B cell (primary cell): ENCODE measurements at places on chromosomes 5 and 9.
A peak's percentile ranks its signal among the peaks of the same experiment; 100 is the strongest.

DNA sequence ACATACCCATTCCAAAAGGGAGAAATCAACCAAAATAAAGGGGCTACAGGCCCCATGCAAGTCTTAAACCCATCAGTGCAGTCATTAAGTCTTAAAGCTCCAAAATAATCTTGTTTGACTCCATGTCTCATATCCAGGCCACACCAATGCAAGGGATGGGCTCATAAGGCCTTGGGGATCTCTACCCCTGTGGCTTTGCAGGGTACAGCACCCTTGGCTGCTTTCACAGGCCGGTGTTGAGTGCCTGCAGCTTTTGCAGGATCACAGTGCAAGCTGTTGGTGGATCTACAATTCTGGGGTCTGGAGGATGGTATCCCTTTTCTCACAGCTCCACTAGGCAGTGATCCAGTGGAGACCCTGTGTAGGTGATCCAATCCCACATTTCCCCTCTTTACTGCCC lies 5.0 kb upstream of the SPINK14 start:
- H3K4me1 ChIP-seq: no peaks in the 10 kb centered on the region
- DNase-seq: no peak
- no peak overlapping the region for H3K4me3 ChIP-seq
- no peak overlapping the region for H3K27ac ChIP-seq
- H3K27me3 ChIP-seq: no peaks in the 10 kb centered on the region

- no peaks in the 10 kb centered on the region for H3K36me3 ChIP-seq
- DNase-seq: no peak
- H3K27ac ChIP-seq: no peak overlapping the region
- H3K4me3 ChIP-seq: no peak overlapping the region
- no peaks in the 10 kb centered on the region for H3K4me1 ChIP-seq
Measured at GRCh38 chr9:70883056-70883455, 238.4 kb downstream of the TRPM3 start.

DNA sequence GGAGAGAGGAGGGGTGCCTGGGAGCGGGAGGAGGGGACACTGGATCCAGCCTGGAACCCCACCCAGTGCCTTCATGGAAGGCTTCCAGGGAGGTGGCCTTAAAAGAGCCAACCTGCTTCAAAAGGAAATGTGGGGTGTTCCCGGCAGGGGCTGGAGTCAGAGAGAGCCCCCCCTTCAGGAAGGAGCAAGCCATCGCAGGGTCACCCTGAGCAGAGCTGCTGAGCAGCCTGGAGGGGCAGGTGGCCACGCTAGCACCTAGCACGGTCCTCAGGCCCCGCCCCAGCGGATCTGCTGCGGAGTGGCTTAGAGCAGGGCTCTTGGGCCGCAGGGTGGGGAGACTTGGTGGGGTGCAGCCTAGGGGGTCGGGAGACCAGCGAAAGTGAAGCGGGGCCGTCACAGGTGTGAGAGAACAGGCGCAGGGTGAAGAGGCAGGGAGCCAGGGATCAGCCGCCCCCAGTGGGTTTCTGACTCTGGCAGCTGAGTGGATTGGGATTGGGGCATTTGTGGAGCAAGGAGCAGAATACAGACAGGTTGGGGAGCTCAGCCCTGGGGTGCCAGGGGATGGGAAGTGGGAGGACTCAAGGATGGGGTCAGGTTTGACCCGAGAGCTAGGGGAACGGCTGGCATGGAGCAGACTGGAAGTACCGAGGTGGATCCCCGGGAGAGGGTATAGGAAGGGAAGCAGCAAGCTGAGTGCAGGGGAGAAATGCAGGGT lies 1.5 kb downstream of the LCN2 start:
- H3K27me3 ChIP-seq: no peaks in the 10 kb centered on the region
- H3K36me3 ChIP-seq: no peaks in the 10 kb centered on the region
- DNase-seq: no peak
- H3K4me3 ChIP-seq: no peak overlapping the region
- H3K27ac ChIP-seq: no peak overlapping the region

- H3K27ac ChIP-seq: no peak overlapping the region
- DNase-seq: no peak
- H3K36me3 ChIP-seq: no peaks in the 10 kb centered on the region
- H3K4me3 ChIP-seq: no peak overlapping the region
- no peaks in the 10 kb centered on the region for H3K4me1 ChIP-seq
Measured at GRCh38 chr9:125690679-125691078, 16.3 kb downstream of the MAPKAP1 start.

DNA sequence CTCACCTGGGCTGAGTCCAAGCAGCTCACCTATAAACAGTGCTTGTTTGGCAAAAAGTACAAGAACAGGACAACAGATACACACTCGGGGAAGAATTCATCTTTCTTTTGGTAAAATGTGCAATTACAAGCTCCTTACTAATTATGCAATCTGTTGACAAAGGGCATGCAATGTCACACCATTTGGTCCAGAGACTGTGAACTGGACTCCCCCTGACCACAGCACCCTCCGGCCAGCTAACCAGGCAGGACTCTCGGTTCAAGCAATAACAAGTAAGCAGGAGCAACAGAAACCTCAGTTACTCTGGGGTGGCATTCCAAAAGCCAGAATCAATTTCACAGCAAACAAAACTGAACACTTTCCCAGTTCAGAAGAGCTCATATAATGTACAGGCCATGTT lies 113.8 kb downstream of the GNAQ start:
- no peaks in the 10 kb centered on the region for H3K27me3 ChIP-seq
- DNase-seq: no peak
- H3K4me3 ChIP-seq: no peak overlapping the region

DNA sequence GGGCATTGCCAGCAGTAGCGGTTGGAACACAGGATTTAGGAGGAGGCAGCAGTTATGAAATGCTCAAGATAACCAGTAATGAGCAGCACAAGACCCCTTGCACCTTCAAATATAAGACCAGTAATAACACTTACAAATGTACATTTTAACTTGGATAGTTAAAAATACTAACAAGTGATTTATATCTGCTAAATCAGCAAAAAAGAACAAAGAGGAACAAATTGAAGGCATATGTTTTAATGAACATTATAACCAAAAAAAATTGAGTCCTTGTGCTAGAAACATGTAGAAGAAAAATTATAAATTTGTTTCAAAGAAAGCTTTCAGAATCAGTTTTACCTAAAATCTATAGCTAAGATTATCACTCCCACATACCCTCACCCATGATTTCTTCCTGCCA lies 52.0 kb downstream of the ALDH7A1 start:
- H3K36me3 ChIP-seq: no peaks in the 10 kb centered on the region
- no peak overlapping the region for H3K4me3 ChIP-seq
- H3K27ac ChIP-seq: no peak overlapping the region
- DNase-seq: no peak
- no peaks in the 10 kb centered on the region for H3K4me1 ChIP-seq
- no peaks in the 10 kb centered on the region for H3K27me3 ChIP-seq

DNA sequence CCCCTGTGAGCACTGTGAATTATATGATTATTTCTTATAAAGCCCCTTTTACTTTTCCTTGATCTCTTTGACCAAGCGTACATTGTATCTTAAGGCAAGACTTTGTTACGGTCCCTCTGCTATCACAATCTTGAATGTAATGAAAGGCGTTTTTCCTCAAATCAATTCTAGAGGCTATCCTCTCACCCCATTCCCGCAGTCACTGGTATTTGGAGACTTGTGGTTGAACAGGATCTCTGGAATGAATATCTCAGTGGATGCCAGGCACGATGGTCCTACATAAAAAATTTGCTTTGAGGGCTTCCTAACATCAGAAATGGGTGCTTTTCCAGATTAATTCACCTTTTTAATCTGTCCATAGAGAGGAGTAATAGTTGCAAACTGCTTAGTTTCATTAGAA lies 151.4 kb upstream of the PAPPA start:
- H3K36me3 ChIP-seq: no peaks in the 10 kb centered on the region
- no peaks in the 10 kb centered on the region for H3K4me1 ChIP-seq
- no peak for DNase-seq
- H3K4me3 ChIP-seq: no peak overlapping the region
- no peaks in the 10 kb centered on the region for H3K27me3 ChIP-seq

DNA sequence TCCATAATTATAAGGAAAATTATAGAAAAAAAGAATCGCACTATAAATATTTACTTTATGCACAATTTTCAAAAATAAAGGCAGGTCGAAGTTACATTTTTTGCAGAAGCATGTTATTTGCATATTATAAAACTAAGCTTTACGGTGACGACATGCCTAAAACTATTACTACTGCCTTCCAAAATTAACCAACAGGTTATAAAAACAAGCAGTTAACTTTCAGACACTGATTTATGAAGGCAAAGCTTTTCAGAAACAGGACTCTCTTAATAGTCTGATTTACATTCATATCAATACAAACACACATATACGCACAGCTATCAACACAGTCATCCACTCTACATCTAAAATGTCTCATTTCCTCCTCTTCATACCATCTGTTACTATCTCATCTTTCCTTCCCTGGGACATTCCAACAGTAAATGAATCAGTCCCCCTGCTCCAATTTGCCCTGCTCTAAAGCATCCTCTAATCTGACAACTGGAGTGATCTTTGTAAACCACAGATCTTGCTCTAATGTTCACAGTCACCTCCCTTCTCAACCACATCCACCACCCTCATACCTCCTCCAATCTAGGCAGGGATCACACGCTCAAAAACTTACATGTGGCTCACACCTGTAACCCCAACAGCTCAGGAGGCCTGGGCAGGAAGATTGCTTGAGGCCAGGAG lies 21.6 kb downstream of the FBXW11 start:
- no peaks in the 10 kb centered on the region for H3K27me3 ChIP-seq
- DNase-seq: no peak
- H3K36me3 ChIP-seq: no peaks in the 10 kb centered on the region
- no peak overlapping the region for H3K27ac ChIP-seq
- peaks cover 52% of the 10 kb centered on the region for H3K4me1 ChIP-seq

- DNase-seq: no peak
- no peak overlapping the region for H3K27ac ChIP-seq
- no peaks in the 10 kb centered on the region for H3K36me3 ChIP-seq
Measured at GRCh38 chr5:72185496-72186329, 78.4 kb downstream of the MAP1B start.

DNA sequence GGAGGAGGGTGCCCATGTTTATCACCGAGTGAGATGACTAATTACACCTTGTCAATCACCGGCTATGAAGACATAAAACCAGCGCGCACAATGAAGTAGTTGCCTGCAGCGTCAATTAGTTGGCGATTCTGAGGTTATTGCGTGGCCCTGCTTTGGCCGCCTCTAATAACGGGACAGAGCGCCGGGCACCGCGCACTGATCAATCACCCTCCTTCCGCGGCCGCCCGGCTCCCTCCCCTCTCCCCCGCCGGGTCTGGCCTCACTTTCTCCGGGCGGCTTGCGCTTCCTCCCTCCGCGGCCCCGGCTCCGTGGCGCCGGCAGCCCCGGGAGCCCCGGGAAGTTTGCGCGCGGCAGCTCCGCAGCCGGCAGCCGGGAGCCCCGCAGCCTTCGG lies 3.3 kb upstream of the LHX2 start:
- peaks cover 63% of the 10 kb centered on the region for H3K4me1 ChIP-seq
- no peak overlapping the region for H3K4me3 ChIP-seq
- no peaks in the 10 kb centered on the region for H3K36me3 ChIP-seq
- peak; percentile 64 for DNase-seq

GRCh38 chr5:125117566-125117965 lies 371.1 kb upstream of the ZNF608 start:
- no peaks in the 10 kb centered on the region for H3K4me1 ChIP-seq
- H3K36me3 ChIP-seq: no peaks in the 10 kb centered on the region
- H3K4me3 ChIP-seq: no peak overlapping the region
- H3K27me3 ChIP-seq: no peaks in the 10 kb centered on the region

GRCh38 chr5:152089644-152090043 lies 165.0 kb upstream of the GLRA1 start:
- no peaks in the 10 kb centered on the region for H3K4me1 ChIP-seq
- DNase-seq: no peak
- no peak overlapping the region for H3K4me3 ChIP-seq
- H3K27me3 ChIP-seq: no peaks in the 10 kb centered on the region

DNA sequence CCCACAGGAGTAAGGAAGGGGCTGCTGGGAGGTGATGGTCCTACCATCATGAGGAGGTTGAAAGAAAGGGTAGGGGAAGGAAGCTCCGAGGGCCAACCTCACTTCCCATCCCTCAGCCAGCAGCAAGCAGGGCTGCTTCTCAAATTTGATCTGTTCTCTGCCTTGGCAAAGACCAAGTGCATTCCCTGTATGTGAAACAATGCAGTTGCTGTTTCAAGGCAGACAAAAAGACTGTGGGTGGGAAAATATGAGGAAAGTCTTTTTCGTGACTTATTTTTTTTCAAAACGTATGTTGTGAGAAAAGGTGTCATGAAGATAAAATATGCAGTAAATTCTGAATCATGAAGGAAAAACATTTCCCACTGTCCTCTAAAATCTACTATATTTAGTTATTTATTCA lies 165.9 kb downstream of the ARSB start:
- no peaks in the 10 kb centered on the region for H3K4me1 ChIP-seq
- no peak overlapping the region for H3K27ac ChIP-seq
- no peaks in the 10 kb centered on the region for H3K27me3 ChIP-seq
- no peak for DNase-seq
- no peak overlapping the region for H3K4me3 ChIP-seq

GRCh38 chr5:172038167-172038566 lies 31.7 kb upstream of the FBXW11 start:
- DNase-seq: no peak
- peaks cover 12% of the 10 kb centered on the region for H3K4me1 ChIP-seq
- H3K4me3 ChIP-seq: no peak overlapping the region
- no peaks in the 10 kb centered on the region for H3K27me3 ChIP-seq
- H3K27ac ChIP-seq: no peak overlapping the region

- H3K4me3 ChIP-seq: no peak overlapping the region
- no peaks in the 10 kb centered on the region for H3K36me3 ChIP-seq
- peak; percentile 59 for DNase-seq
- no peak overlapping the region for H3K27ac ChIP-seq
- H3K27me3 ChIP-seq: peaks cover 29% of the 10 kb centered on the region
Measured at GRCh38 chr9:127612939-127613582, 984 bp downstream of the STXBP1 start.

GRCh38 chr5:55597014-55597981 lies 62.5 kb upstream of the PLPP1 start:
- no peaks in the 10 kb centered on the region for H3K36me3 ChIP-seq
- H3K4me1 ChIP-seq: peaks cover 13% of the 10 kb centered on the region
- no peak for DNase-seq
- no peaks in the 10 kb centered on the region for H3K27me3 ChIP-seq

GRCh38 chr5:144368556-144368955 lies 197.9 kb downstream of the KCTD16 start:
- no peaks in the 10 kb centered on the region for H3K27me3 ChIP-seq
- no peak for DNase-seq
- H3K4me1 ChIP-seq: no peaks in the 10 kb centered on the region
- H3K4me3 ChIP-seq: no peak overlapping the region
- H3K27ac ChIP-seq: no peak overlapping the region

DNA sequence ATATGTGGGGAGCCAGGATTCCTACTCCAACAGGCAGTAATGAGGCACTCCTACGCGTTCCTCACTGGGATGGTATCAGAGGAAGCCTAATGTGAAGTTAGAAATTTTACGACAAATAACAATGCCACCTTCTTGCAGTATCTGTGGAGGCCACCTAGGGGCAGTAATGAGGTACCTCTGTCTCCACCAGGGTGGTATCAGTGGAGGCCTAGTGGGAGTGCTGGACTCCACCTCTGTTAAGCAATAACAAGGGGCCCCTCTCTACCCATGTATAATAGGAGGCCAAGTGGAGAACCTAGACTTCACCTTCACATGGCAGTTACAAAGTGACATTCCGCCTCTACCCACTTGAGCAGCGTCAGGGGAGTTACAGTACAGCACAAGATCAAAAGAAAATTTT lies 147.9 kb downstream of the PLPPR1 start:
- H3K36me3 ChIP-seq: no peaks in the 10 kb centered on the region
- no peak overlapping the region for H3K27ac ChIP-seq
- H3K4me3 ChIP-seq: no peak overlapping the region
- H3K27me3 ChIP-seq: no peaks in the 10 kb centered on the region
